ENCODE measurements at places on chromosomes 5 and 9. TPM values are rescaled to one million over a fixed set of nuclear protein-coding genes. Genes with fewer than 3 reads are reported as not detected.

GRCh38 chr5:73641811-73642210, 15.8 kb downstream of the ARHGEF28 start:
- no peak for DNase-seq

DNA sequence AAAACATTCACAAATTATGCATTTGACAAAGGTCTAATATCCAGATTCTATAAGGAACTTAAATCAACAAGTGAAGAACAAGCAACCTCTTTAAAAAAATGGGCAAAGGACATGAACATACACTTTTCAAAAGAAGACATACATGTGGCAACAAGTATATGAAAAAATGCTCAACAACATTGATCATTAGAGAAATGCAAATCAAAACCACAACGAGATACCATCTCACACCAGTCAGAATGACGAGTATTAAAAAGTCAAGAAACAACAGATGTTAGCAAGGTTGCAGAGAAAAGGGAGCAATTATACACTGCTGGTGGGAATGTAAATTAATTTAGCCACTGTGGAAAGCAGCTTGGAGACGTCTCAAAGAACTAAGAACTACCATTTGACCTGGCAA, 38.9 kb upstream of the TNFSF15 start:
- DNase-seq, result no peak

- DNase-seq, result no peak
Measured at GRCh38 chr9:33714989-33715388, 80.4 kb upstream of the PRSS3 start.

TGFBI gene
- total RNA-seq, result 0.42 TPM

DNA sequence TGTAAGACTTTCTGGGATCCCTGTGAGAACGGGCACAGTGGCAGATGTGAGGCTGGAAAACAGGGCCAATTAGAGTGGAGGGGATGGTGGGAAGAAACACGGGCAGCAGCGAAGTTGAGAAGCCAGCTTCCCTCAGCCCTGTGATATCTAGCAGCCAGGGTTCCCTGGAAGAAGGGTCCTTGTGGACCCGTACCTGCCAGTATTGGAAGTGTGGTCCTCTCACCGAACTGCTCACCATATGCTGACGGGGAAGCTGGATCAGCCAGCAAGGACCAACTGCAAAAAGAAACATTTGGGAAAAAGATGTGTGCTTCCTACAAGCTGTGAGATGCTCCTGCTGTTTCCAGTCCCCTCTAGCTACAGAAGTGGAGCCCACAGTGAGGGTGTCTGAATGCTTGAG, 13.6 kb downstream of the CKMT2 start:
- DNase-seq, result no peak

CSF1R gene
- 0.26 TPM for total RNA-seq

DNA sequence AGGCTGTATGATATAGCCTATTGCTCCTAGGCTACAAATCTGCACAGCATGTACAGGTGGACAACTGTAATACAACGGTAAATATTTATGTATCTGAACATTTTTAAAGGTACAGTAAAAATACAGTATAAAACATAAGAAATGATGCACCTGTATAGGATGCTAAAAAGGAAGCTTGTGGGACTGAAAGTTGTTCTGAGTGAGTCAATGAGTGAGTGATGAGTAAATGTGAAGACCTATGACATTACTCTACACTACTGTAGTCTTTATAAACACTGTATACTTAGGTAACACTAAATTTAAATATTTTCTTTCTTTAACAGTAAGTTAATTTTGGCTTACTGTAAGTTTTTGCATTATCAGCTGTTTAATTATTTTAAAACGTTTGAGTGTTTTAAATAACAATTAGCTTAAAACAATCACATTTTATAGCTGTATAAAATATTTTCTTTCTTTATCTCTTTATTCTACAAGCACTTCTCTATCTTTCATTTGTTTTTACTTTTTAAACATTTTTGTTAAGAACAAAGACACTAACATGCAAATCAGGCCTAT, 28.1 kb downstream of the CDH18 start:
- no peak for DNase-seq

GRCh38 chr5:91072881-91073280, 310.2 kb downstream of the ARRDC3 start:
- no peak for DNase-seq

- DNase-seq, result no peak
Measured at GRCh38 chr9:133687856-133688761, 50.0 kb downstream of the SARDH start.

- no peak for DNase-seq
Measured at GRCh38 chr5:32304622-32305021, 8.1 kb downstream of the MTMR12 start.

DNA sequence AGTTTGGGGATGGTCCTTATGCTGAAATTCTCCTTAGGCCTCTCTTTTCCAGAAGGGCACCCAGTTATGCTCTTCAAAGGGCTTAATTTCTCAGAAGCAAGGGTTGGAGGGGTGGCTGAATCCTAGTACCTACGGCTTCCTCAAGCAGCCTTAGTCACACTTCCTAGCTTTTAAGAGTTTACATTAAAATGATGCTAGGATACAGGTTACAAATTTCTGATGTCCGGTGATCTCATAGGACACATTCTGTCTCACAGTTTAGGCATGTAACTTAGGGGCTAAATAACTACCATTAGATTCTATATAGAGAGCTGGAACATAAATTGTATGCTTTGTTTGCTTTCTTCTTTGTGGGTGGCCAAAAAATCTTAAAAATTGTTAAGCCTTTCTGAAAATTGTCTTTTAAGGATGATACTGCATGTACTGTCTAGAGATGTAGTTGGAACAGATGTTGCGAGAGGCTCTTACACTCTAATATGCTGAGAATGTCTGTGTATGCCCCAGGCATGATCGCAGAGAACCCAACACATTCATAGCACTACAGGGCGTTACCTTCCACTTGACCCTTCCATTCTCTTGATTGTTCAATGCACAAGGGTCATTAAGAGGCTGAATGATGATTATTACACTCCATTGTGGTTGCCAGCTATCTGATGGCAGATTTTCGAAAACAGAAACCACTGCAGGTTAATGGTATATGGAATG, 139.1 kb downstream of the TMEM38B start:
- no peak for DNase-seq

DNA sequence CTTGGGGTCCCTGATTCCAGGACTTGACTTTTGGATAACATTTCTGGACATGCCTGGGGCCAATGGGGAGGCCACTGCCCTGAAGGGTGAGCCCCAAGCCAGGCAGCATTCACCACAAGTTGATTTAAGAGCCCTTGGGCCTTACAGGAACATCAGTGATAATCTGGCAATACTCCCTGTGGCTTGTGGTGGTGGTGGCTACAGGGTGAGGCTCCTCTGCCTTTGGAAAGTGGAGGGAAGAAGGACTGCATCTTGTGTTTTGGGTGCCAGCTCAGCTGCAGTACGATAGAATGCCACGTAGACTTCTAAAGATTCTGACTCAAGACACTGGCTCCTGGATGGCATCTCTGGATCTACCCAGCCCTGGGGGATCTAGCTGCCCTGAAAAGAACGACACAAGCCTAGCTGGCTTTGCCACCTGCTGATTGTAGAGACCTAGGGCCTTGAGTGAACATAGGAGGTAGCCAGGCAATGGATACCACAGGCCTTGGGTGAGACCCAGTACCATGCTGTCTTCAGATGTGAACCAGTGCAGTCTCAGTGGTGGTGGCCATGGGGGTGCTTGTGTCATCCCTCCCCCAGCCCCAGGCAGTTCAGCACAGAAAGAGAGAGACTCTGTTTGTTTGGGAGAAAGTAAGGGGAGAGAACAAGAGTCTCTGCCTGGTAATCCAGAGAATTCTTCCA, 79.0 kb upstream of the DAP start:
- DNase-seq, result no peak

DNA sequence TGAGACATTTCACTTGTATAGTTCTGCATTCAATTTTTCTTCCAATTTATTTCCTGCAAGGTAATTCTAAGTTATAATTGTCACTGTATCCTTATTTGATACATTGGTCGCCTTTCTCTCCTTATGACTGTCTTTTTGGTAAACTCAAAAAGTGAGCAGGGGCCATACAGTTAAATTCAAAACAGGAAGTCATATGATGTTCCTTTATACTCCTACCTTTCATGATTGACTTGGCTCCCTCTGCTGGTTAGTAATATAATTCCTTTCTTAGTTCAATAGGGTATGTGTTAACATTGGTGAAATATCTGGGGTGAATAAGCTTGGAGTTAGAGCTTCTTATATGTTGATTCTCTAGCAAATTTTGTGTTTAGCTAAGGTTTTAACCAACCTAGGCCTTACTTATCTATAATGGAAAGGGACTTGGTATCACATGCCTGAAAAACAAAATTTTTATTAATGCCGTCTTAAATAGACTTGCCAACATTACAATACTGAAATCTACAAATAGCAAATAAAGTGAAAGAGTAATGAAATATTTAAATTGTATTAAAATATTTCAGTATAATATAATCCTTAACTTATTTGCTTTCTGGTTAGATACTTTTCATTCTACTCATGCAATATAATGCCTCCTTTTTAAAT, 6.0 kb upstream of the NIPBL start:
- DNase-seq, result no peak

Measured in activated CD8-positive, alpha-beta memory T cell treated with anti-CD3 and anti-CD28 coated beads, Interleukin-2, amount 10 ng/mL, durations not matched to agents 7 days and 5 days (primary cell).